NCI-H2171 treated with DMSO at 0.1 percent for 48 hours (cell line): ENCODE measurements at places on chromosomes 11 and 22.
A peak's percentile ranks its signal among the peaks of the same experiment; 100 is the strongest.

DNA sequence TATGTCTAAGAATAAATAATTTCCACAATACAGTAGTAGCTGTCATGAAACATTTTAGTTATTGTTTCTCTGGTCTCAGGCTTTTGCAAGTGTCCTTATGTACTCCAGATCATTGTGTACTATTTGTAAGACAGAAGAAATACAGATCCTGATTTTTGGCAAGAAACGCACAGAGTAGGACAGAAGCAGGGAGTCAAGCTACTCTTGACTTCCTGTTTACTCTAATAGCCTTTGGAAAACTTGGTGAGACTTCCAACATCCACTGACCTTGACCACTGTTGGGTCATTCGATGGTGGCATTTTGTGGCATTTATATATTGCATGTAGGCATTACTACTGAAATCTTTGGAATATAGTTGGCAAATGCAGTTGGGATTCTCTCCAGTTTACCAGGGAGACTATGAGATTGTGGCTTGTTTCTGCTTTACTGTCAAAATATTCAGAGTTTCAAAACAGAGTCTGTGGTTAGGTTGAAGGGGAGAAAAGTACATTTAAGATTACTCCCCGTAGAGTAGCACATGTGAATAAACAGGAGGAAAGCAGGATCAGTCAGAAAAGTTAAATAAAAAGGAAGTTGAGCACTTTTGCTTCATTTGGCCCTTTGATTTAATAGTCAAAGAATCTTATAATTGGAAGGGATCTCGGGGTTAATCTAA is 726.1 kb upstream of the CCDC90B start:
- no peak for DNase-seq

- no peak for DNase-seq
These were observed 88.6 kb downstream of the ST3GAL4 start for GRCh38 chr11:126444072-126444471.

DNA sequence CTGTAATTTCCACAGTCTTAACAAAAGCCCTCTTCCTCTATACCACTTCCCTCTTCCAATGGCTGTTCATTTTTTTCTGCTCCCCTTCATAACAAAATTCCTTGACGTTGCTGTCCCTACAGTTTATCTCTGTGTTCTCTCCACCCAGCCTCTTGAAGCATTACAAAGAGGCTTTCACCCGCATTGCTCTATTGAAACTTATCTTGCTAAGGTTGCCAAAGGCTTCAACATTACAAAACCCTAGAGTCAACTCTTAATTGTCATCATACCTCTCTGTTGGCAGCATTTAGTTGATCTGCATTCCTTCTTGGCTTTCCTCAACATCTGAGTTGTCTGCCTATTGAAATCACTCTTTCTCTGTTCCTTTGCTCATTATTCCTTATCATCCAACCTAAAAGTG is 1055.7 kb downstream of the JRKL start:
- DNase-seq = no peak

- no peak for DNase-seq
These were observed 638 bp downstream of the NRGN start for GRCh38 chr11:124740277-124740882.

- no peak for DNase-seq
These were observed 77.7 kb downstream of the FEZ1 start for GRCh38 chr11:125418396-125418795.

GRCh38 chr11:59247531-59248227 is 35.0 kb upstream of the MPEG1 start:
- DNase-seq = no peak

DNA sequence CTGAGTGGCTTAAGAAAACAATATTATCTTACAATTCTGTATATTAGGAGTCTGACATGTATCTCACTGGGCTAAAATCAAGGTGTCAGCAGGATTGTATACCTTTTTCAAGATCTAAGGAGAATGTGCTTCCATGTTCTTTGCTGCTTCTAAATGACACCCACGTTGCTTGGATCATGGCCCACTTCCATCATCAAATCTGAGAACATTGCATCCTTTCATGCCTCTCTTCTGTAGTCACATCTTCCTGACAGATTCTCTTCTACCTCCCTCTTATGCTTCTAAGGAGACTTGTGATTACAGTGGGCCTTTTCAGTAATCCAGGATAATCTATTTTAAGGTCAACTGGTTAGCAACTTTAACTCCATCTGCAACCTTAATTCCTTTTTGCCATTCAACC is 499.4 kb downstream of the FAM181B start:
- no peak for DNase-seq

- DNase-seq = no peak
These were observed 70.7 kb upstream of the IGLL5 start for GRCh38 chr22:22816766-22817410.

GRCh38 chr11:85132851-85133585 is 494.1 kb downstream of the DLG2 start:
- DNase-seq = no peak

- DNase-seq = no peak
These were observed 32.2 kb downstream of the CYTH4 start for GRCh38 chr22:37314315-37315074.

DNA sequence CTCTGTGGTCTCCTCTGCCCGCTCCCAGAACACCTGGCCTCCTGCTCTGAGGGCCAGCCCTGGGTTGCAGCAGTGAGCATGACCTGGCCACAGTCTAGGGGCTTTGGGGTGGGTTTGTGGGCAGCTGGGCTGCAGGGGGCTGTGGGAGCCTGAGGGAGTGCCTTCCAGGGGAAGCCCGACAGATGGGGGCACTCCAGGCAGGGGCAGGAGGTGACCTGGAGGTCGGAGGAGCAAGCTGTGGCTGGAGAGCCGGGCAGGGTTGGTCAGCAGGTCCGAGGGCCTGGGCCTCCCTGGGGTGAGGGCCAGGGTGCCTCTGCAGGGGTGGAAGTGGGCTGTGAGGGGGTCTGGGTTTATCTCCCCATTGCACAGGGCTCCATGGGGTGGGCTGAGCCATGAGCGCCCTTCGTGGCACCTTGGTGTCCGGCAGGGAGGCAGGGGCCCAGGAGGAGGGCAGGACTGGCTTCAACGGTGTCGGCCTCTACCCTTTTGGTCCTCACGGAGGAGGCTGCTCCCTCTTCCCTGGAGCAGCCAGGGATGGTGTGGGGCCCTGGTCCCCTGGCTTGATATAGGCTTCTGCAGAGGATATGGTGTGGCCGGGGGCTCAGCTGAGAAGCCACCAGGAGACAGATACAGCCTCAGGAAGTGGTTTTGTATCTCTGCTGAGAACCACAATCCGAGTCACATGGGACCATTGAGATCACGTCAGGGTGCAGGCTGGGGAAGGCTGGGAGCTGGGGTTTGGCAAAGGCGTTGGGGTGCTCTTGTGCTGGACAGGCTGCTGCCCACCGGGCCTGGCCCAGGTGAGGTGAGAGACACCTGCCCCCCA is 22.3 kb downstream of the KCNQ1 start:
- DNase-seq = no peak

DNA sequence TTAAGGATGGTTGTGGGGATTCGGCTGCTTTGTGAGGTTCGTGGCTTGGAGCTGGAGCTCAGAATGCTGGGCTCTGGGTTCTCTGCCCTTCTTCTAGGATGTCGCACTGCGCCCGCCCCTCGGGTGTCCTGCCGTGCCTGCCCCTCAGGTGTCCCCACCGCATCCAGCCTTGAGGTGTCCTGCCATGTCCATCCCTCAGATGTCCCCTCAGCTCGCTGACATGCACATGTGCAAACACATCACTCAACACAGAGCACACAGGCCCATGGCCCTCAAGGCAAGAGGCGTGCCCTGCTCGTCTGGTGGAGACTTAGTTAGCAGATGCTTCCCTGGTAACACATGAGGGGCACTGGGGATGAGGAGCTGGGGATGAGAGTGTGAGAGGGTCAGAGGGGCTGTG is 359.3 kb downstream of the TBC1D22A start:
- DNase-seq = no peak

GRCh38 chr22:37640591-37641560 is 1.4 kb downstream of the SH3BP1 start:
- peak; percentile 67 for DNase-seq

GRCh38 chr11:73413256-73413655 is 37.1 kb downstream of the RELT start:
- no peak for DNase-seq

DNA sequence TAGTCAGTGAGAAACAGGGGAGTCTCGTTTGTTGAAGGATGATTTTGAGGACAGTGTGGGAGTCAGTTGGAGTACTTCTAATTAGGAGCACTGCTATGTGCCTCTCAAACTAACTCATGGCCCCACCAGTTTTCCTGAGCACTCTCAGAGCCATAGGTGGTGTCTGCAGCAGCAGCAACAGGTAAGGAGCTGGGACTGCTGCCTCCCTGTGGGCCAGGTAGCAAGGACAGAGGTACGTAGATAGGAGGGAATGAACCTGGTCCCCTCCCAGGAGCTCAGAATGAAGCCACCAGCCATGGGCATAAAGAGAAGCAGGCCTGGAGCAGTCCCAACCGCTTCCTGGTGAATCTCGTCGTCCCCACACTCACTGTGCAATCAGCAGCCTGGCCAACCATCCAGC is 183.4 kb downstream of the BUD13 start:
- DNase-seq = no peak

DNA sequence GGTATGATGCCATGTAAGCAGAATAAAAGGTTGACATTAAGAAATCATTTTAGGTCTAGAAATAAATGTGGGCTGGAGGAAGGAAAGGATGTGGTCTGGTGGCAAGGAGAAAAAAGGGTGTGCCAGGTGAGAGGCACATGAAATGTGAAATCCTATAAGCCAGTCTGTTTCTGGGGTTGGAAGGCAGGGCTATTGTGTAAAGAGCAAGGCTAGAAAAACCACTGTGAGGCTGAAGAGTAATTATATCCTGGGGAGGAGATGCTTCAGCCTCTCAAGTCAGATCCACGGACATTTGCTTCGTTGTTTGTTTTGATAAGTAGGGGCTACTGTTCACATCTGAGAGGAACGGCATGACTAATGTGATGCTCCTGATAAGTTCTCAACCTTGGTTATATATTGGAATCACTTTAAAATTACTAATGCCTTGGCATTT is 77.5 kb upstream of the CTSC start:
- no peak for DNase-seq

DNA sequence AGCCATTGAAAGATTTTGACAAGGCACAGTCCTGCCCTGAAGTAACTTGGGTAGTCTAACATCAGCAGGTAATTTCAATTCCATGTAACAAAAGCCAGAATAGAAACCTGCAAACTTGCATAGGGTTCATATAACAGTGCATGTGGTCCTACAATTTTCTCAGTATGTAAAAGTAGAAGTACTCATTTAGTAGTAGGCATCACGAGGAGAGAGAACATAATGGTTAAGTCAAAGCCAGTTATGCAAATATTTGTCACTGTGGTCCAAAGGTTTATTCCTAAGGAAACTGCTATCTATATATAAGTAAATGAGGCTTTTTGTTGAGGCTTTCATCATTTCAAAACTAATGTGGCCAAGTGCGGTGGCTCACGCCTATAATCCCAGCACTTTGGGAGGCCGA is 10.1 kb downstream of the ATP5MG start:
- no peak for DNase-seq
